Germinal center (tissue), 1 donor: ENCODE measurements at places on chromosomes 13 and 19.

DNA sequence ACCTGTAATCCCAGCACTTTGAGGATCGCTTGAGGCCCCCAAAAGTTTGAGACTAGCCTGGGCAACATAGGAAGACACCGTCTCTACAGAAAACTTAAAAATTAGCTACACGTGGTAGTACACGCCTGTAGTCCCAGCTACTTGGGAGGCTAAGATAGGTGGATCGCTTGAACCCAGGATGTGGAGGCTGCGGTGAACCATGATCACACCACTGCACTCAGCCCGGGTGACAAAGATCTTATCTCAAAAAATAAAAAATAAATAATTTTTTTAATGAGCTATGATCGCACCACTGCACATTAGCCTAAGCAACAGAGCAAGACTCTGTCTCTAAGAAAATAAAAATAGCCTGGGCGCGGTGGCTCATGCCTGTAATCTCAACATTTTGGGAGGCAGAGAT is 6.6 kb downstream of the RCBTB2 start:
- no peak for DNase-seq

DNA sequence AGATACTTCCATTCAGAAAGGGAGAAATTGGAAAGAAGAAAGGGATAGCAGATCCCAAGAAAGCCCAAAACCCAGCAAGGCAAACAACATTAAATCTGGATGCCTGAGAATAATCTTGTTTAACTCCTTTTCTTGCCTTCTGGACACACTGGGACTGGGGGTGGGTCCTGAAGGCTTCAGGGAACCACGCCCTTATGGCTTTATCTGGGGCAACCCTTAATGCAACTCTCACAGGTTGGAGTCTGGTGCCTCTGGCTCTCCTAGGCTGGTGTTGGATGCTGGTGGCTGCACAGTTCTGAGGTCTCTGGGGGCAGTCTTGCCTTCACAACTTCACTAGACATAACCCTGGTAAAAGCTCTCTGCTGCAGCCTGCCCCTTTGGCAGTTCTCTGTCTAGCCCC is 27.9 kb downstream of the PAN3 start:
- DNase-seq, result no peak

DNA sequence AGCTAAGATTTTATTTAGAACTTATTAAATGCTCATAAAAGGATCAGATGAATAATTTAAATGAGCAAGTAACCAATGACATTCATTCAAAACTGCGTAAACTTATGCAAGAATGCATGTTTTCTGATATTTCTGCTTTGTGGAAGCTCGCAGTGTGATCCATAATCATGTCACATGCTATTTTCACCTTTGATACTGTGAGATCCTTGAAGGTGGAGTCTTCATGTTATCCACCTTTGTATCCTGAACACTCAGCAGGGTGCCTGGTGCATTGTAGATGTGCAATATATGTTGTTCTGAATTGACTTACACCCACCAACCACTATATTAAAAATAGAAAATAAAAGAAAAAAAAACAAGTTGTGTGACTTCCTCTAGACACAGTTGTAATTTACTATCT is 333.5 kb downstream of the DCT start:
- no peak for DNase-seq

GRCh38 chr13:59710996-59711701 is 452.6 kb downstream of the DIAPH3 start:
- no peak for DNase-seq

DNA sequence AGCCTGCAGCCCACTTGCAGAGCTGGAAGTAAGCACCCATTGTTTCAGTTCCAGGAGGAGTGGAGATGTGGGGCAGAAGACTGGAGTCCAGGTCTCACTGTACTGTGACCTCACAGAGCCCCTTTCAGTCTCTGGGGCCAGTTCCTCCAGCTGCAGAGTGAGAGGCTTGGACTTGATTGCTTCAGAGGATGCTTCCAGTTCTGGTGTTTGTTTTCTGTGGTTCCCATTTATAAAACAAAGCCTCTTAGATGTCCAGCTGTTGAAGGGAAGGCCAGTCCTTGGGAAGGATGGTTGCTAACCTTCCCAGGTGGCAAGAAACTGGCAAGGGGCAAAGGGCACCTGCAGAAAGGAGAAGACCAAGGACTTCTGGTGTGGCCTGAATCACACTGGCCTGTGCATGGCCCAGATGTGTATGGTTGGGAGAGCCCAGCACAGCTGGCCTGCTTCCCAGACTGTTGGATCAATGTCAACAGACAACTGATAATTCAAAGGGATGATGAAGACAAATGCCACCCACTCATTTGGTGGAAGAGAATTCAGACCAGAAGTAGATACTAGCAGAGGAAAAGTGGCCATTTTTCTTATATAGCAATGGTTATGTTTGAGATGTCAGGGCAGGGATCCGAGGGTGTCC is 218.5 kb downstream of the ZNF536 start:
- no peak for DNase-seq

DNA sequence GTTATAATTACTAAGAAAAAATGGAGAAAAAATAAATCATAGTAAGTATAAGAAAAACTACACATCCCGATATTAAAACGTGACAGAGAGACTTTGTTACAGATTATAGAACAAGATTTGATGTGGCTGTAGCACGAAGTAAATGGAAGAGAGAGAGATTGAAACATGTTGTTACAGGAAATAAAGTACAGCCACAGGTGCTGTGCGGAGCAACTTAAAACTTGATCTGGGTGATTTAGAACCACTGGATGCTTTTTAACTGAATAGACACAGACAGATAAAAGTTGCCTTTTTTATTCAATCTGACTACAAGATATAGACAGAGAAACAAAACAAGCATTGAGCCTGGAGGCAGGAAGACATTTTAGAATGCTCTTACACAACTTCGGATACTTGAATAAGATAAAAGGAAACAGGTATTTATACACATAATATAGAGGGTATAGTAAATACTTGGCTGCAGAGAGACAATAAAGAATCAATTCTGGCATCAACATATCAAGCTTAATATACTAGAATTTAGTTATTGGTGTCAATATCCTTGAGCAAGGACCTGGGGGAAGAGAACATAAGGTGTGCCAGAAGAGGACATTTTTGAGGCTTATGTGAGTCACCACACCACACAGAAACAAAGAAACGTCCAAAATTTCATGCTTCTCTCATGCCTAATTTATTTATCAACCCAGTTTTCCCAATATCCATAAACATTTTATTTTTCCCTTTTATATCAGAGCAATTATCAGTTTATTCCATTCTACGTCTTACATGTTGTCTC is 548.5 kb downstream of the SLITRK1 start:
- DNase-seq, result no peak

- no peak for DNase-seq
These were observed 135.2 kb downstream of the TSHZ3 start for GRCh38 chr19:31214086-31214485.

DNA sequence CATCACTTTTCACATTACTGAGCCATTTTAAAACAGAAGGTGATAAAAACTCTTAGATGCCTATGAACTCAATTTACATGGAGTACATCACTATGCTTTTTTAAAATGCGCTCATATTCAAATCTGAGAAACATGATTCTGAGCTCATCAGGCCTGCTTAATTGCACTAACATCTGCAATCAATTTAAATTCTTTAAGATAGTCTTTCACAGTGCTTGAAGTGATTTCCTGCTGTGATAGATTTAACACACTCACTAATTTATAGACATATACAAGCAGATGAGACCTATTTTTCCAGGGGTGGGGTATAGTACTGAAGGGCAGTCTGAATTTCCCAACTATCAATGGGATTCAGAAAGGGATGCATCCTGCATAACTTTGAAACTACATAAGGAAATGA is 82.9 kb downstream of the DIAPH3 start:
- DNase-seq, result no peak

- no peak for DNase-seq
These were observed 114.4 kb downstream of the ZDHHC20 start for GRCh38 chr13:21344662-21345176.

DNA sequence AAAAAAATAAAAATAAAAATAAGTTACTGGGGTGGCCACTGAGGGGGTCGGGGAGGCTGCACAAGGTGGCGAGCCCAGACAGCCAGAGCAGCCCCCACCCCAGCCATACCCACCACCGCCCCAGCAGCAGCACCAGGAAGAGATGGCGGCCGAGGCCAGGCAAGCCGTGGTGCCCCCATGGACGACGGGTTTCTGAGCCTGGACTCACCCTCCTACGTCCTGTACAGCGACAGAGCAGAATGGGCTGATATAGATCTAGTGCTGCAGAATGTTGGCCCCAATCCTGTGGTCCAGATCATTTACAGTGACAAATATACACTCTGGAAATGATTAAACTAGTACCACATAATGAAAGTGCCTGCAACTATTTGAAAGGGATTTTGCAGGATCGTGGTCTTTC is 71.6 kb upstream of the ZDHHC20 start:
- no peak for DNase-seq

DNA sequence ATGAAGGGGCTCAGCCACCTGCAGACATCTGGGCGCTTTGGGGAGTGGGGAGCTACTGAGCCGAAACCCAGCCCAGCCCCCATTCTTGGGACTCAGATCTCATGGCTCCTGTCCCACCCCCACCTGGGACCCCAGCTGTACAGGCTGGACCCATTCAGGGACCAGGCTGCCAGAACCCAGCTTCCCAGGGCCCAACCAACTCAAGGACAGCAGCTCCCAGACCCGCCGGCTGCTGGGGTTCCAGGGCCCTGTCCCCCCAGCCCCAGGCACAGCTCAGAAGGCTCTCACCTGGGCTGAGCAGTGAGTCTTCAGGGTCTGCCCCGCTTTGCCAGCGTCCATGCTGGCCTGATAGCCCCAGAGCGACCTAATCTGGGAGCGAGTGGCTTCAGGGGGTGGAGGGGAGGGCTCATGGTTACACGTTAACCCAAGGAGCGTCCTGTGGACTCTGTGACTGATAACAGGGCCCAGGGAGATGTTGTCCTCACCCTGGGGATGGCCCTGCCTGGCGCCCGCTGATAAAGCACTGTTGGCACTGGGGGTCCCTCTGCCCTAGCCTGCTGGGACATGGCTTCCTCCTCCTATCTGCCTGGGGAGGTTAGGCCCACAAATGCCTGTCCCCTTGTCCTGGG is at the start of gene TMEM86B:
TSS of gene TMEM86B (minus strand) at position 361 of the 629 bp plus-strand sequence. CDS start at position 339, 22 bp downstream.
- DNase-seq, result no peak

DNA sequence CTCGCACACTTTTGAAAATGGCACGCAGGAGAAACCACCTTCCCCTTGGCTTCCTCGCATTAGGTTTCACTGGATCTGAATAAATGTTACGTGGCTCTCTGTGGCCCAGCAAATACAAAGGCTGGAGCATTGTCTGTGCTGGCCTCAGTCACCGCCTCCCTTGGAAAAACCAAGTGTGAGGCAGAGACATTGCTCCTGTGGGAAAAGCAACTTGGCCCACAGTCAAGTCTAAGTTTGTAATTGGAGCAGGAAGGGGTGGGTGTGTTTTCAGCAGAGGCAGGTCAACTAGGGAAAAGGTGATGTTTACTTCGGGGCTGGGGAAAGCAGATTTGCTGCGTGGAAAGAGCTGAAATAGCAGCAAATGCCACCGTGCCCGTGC is 101.6 kb downstream of the IRS2 start:
- DNase-seq, result no peak

- peak; percentile 85 for DNase-seq
These were observed 500 bp downstream of the PGLS start for GRCh38 chr19:17511724-17512573.

- no peak for DNase-seq
These were observed 30.7 kb downstream of the HTR2A start for GRCh38 chr13:46866150-46866549.

DNA sequence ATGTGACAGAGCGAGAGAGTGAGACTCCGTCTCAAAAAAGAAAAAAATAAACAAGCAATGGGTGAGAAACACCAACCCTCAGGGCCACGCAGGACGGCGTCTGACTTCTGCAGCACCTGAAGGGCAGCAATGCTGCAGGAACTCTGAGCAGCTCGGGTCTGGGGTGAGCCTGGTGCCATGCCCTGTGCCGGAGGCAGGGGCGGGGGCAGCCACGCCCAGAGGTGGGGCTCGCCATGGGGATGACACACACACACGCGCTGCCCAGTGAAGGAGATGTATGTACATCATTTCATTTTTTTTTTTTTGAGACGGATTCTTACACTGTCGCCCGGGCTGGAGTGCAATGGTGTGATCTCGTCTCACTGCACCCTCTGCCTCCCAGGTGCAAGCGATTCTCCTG is 24.3 kb downstream of the GPX4 start:
- no peak for DNase-seq

DNA sequence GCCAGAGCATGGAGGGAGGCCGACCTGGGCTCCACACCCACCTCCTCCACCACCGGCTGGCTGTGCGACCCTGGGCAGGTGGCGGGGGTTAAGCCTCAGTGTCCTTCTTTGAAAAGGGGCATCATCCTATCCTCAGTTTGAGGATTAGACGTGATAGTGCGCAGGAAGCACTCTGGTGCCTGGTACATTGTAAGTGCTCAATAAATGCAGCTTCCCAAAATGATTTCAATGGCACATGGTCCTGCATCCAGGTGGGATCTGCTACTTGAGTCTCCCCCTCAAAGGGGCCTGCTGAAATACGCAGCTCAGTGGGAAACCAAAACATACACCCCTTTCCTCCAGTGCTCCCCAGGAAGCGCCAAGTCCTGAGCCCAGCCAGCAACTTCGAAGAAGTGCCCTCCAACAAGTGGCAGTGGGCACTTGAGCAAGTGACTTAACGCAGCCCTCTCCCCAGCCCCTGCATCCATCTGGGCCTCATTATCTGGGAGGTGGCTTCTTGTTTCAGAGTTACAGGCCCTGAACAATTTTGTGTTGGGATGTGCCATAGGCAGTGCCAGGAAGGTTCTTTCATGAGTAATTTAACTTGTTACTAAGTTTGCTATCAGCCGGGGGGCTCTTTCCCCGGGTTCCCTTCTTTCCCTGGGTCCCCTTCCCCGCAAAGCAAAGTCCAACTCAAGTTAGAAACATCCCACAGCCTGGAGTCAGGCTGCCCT is 17.9 kb downstream of the ACTN4 start:
- DNase-seq, result no peak

GRCh38 chr13:39888865-39889810 is 233.7 kb downstream of the COG6 start:
- DNase-seq, result no peak

- no peak for DNase-seq
These were observed 42.3 kb downstream of the SUGP2 start for GRCh38 chr19:18991006-18991405.

GRCh38 chr13:78638216-78638615 is 20.7 kb downstream of the OBI1 start:
- DNase-seq, result no peak

GRCh38 chr19:38685666-38686529 is 38.4 kb downstream of the ACTN4 start:
- DNase-seq, result peak; percentile 36

GRCh38 chr13:49838989-49839388 is 46.5 kb upstream of the KPNA3 start:
- DNase-seq, result no peak

GRCh38 chr19:8609279-8610040 is 1.1 kb downstream of the ADAMTS10 start:
- DNase-seq, result no peak

DNA sequence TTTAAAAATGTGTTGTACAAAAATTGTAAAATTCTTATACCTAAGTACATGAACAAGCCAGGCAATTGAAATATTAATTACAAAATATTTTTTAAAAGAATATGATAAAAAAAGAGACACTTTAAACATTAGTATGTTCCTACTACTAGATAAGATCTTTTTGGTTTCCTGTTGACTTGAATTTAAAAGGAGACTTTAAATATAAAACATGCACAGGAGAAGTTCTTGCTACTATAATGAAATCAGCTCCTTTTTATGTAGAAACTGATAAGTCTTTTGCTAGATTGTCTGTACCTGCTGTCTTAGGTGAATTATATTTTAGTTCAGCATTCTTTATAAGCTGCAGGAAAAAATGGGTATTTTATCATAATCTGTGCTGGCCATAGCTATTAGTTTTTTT is 140.2 kb downstream of the TNFSF13B start:
- no peak for DNase-seq

GRCh38 chr13:113816946-113817859 is 46.7 kb downstream of the GAS6 start:
- peak; percentile 80 for DNase-seq
